CD4-positive, CD25-positive, alpha-beta regulatory T cell (primary cell): ENCODE measurements at places on chromosomes 5 and 9.

DNA sequence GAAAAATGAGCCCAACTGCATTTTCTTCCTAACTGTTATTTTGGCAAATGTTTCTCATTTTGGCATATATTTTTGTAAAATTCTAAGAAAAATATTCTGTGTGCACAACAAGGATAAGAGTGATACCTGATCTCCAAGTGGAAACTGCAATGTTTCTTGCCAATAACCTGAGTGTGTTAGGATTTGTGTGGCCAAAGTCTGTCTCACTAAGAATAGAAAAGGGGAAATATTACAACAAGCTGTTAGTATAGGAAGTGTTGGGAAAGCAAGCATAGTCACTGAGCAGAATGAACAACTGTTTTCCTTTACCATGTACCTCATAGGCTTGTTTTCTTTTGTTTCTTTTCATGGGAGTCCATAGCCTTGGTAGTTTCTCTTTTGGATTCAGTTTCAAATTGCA is 624.2 kb downstream of the MTRR start:
- no peak for DNase-seq

DNA sequence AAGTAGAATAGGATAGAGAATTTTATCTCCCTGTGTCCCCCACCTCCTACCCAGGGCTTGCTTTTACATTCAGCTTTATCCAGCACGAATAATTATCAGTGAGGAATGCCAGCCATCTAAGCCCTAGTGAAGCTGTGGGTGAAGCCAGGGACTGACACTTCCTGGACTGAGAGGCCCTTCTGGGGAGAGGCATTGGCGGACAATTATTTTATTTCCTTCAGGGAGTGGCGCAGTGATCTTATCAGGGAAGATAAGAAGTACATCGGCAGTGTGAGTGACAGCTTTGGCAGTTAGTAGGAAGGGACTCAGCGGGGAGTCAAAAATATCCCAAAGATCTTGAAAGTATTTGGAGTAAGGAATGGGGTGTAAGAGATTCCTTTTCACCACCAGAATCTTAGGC is 34.9 kb upstream of the RPS23 start:
- no peak for DNase-seq

GRCh38 chr5:158857371-158857770 is 242.3 kb downstream of the EBF1 start:
- DNase-seq = no peak

DNA sequence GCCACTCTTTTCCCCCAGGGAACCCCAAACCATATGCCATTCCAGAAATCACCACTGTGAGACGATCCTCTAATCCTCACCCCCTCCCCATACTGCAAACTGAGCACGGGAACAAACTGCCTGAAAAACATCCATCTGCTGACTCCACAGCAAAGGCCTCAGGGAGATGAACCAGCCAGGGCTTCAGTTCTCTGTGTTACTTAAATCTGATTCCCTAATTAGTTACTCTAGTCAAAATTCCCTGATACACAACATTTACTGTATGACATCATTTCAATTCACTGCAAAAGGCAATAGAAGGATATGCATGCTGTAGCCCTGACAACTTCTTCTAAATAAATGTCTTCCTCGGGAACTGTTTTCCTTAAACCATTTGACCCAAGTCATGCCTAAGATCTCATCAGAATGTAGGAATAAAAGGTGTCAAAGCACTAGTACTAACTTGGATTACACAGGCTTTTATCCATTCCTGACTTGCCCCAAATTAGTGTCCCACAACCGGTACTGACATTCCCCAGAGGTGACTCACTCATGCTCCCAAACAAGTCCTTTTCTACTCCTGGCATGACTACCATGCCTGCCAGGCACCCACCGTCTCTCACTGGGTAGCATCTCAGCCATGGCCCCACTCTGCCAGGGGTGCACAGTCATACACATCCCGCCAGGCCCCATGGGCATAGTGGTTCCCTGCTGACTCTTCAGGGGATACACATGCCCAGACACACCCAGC is 35.0 kb downstream of the MTX3 start:
- no peak for DNase-seq
